ENCODE measurements at places on chromosomes 3 and 15. TPM values are rescaled to one million over a fixed set of nuclear protein-coding genes. Genes with fewer than 3 reads are reported as not detected.
A peak's percentile ranks its signal among the peaks of the same experiment; 100 is the strongest.

DNA sequence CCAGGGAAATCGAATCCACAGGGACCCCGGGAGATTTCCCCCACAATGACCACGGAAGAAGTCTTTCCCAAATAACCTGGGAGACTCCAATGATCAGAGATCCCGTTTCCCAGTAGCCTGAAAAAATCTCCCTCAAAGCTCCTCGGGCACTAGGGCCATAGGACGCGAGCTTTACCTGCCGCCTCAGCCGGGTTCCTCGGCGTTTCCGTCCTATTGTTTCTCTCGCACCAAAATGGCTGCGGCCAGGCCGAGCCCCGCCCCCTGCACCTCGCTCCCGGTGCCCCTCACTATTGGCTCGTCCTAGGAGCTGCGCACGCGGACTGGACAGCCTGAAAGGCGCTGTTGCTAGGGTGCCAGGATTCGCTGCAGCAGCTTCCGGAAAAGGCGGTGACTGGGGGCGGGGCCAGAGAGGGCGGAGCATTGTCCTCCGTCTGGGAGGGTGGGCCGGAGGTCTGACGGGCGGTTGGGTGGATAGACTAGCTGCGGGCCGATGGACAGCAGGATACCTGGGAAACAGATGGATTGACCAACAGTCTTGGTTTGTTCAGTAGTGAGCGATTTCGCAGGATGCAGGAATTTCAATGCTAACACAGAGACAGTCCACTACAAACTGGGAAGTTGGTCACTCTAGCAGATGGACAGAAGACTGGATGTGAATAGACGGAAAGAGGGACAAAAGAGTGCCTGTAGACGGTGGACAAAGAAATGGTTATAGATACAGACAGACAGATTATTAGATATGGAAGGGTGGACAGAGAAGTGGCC, at the start of gene IP6K2:
Gene IP6K2, minus strand, starts transcription at position 240 of the 765 bp plus-strand sequence. CDS start 21,930 bp downstream, outside the sequence.
- H3K4me1 ChIP-seq, result peaks cover 44% of the 10 kb centered on the region
- peaks cover 19% of the 10 kb centered on the region for H3K27me3 ChIP-seq
- H3K36me3 ChIP-seq, result peaks cover 32% of the 10 kb centered on the region
- DNase-seq, result peak; percentile 99

The GABRA5 gene
- not detected for total RNA-seq

DNA sequence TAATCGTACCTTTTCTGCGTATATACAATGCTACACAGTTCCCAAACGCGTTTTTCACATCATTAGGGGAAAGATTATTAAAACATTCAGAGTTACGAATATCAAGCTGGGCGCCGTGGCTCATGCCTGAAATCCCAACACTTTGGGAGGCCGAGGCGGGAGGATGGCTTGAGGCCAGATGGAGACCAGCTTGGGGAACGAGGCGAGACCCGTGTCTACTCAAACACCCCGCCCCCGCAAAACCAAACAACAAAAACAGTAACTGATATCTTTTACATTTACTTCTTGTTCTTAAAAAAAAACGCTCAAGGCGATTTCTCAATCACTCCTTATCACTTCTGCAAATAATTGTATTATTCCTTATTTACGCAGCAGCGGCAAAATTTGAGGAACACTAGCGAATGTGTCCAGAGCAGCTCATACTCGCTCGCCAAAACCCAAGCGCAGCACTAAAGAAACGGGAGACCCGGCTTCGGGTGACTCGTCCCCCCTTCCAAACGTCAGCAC, 1.2 kb downstream of the ZBTB11 start:
- peak overlapping the region; percentile 82 for H3K4me3 ChIP-seq
- DNase-seq, result no peak
- peaks cover 49% of the 10 kb centered on the region for H3K36me3 ChIP-seq
- no peaks in the 10 kb centered on the region for H3K27me3 ChIP-seq

- DNase-seq, result no peak
- H3K27me3 ChIP-seq, result no peaks in the 10 kb centered on the region
- H3K4me3 ChIP-seq, result no peak overlapping the region
- peaks cover 33% of the 10 kb centered on the region for H3K4me1 ChIP-seq
Measured at GRCh38 chr3:195179776-195180489, 91.0 kb downstream of the XXYLT1 start.

The PLSCR5 gene
- total RNA-seq, result not detected

- DNase-seq, result no peak
- no peaks in the 10 kb centered on the region for H3K27me3 ChIP-seq
- no peaks in the 10 kb centered on the region for H3K4me1 ChIP-seq
- H3K4me3 ChIP-seq, result no peak overlapping the region
Measured at GRCh38 chr3:40108643-40109042, 200.9 kb upstream of the EIF1B start.

- DNase-seq, result no peak
- H3K4me3 ChIP-seq, result no peak overlapping the region
- peaks cover 48% of the 10 kb centered on the region for H3K36me3 ChIP-seq
- H3K27ac ChIP-seq, result peak overlapping the region; percentile 47
- H3K4me1 ChIP-seq, result peaks cover 37% of the 10 kb centered on the region
- no peaks in the 10 kb centered on the region for H3K27me3 ChIP-seq
Measured at GRCh38 chr15:64426845-64427465, 33.4 kb upstream of the ZNF609 start.

The TMEM42 gene
- 9.7 TPM for total RNA-seq

The CCR8 gene
- 7.9 TPM for total RNA-seq

- no peaks in the 10 kb centered on the region for H3K4me1 ChIP-seq
- H3K27me3 ChIP-seq, result no peaks in the 10 kb centered on the region
- H3K27ac ChIP-seq, result no peak overlapping the region
- no peak for DNase-seq
Measured at GRCh38 chr3:165903885-165904630, 66.8 kb upstream of the BCHE start.

The PPP1R14D gene
- total RNA-seq, result not detected

The GABRG3 gene
- not detected for total RNA-seq

GRCh38 chr3:72976281-72976741, 20.3 kb upstream of the PPP4R2 start:
- peaks cover 13% of the 10 kb centered on the region for H3K27me3 ChIP-seq
- no peak for DNase-seq
- H3K27ac ChIP-seq, result no peak overlapping the region
- no peaks in the 10 kb centered on the region for H3K36me3 ChIP-seq

DNA sequence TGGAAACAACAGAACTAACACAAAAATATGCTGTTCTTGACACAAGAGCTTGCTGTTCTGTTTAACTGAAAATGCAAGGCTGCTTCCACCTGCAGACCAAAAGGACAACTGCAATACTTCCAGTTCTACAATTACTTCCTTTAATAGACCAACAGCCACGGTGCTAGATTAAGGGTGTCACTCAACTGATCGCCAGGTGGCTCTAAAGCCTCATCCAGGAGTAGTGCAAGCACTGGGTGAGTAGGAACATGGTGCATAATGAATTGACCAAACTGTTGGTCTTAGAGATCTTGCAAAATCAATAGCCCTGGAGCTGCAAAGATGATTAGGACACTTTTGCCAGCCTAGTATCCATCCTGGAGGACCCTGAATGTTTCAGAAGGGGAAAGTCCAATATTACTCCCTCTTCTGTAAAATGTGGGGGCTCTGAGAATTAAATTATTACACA, 3.6 kb upstream of the CLDN16 start:
- H3K4me3 ChIP-seq, result no peak overlapping the region
- H3K27ac ChIP-seq, result no peak overlapping the region
- no peaks in the 10 kb centered on the region for H3K36me3 ChIP-seq
- DNase-seq, result no peak
- H3K27me3 ChIP-seq, result no peaks in the 10 kb centered on the region

GRCh38 chr3:150414959-150415358, 6.9 kb downstream of the TSC22D2 start:
- H3K36me3 ChIP-seq, result peaks cover 38% of the 10 kb centered on the region
- DNase-seq, result no peak
- peaks cover 48% of the 10 kb centered on the region for H3K4me1 ChIP-seq
- H3K27ac ChIP-seq, result no peak overlapping the region

- no peak for DNase-seq
- H3K27ac ChIP-seq, result no peak overlapping the region
- no peak overlapping the region for H3K4me3 ChIP-seq
- no peaks in the 10 kb centered on the region for H3K36me3 ChIP-seq
- no peaks in the 10 kb centered on the region for H3K4me1 ChIP-seq
- H3K27me3 ChIP-seq, result no peaks in the 10 kb centered on the region
Measured at GRCh38 chr3:195081242-195081963, 189.6 kb downstream of the XXYLT1 start.

The TMEM266 gene
- not detected for total RNA-seq

The PLA2G4D gene
- total RNA-seq, result not detected

The SYNPR gene
- total RNA-seq, result not detected

DNA sequence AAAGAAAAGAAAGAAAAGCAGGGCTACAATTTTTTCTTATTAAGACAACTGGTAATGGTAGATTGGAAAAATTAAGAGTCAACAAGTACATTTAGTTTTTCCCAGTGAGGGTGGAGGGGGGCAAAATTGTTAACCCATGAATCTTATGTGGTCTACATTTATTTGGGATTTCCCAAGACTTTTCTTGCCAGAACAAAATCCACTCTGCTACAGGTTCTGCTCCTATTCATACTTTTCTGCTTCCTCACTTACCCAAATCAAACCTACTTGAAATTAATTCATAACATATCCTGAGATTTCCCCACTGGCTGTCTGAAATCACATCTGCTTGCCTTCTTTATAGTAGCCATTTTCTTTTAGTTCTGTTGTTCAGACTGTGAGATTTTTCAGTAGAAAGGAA, 41.1 kb downstream of the VGLL3 start:
- no peaks in the 10 kb centered on the region for H3K4me1 ChIP-seq
- no peaks in the 10 kb centered on the region for H3K27me3 ChIP-seq
- no peak for DNase-seq
- no peak overlapping the region for H3K4me3 ChIP-seq

- H3K27ac ChIP-seq, result no peak overlapping the region
- no peaks in the 10 kb centered on the region for H3K36me3 ChIP-seq
- no peak overlapping the region for H3K4me3 ChIP-seq
- DNase-seq, result no peak
Measured at GRCh38 chr15:69237718-69238117, 61.0 kb upstream of the PAQR5 start.

- no peaks in the 10 kb centered on the region for H3K36me3 ChIP-seq
- H3K27ac ChIP-seq, result no peak overlapping the region
- peak; percentile 66 for DNase-seq
- peaks cover 27% of the 10 kb centered on the region for H3K27me3 ChIP-seq
- H3K4me3 ChIP-seq, result no peak overlapping the region
Measured at GRCh38 chr15:75732809-75733451, 20.3 kb upstream of the CSPG4 start.

GRCh38 chr3:190502946-190503345, 10.9 kb upstream of the IL1RAP start:
- peaks cover 3% of the 10 kb centered on the region for H3K4me1 ChIP-seq
- peaks cover 32% of the 10 kb centered on the region for H3K27me3 ChIP-seq
- no peak overlapping the region for H3K4me3 ChIP-seq
- no peak overlapping the region for H3K27ac ChIP-seq
- DNase-seq, result no peak
- no peaks in the 10 kb centered on the region for H3K36me3 ChIP-seq

The MORC1 gene
- total RNA-seq, result not detected

The PLCH1 gene
- 0.08 TPM for total RNA-seq

The MME gene
- not detected for total RNA-seq

The DPP8 gene
- 42.7 TPM for total RNA-seq

DNA sequence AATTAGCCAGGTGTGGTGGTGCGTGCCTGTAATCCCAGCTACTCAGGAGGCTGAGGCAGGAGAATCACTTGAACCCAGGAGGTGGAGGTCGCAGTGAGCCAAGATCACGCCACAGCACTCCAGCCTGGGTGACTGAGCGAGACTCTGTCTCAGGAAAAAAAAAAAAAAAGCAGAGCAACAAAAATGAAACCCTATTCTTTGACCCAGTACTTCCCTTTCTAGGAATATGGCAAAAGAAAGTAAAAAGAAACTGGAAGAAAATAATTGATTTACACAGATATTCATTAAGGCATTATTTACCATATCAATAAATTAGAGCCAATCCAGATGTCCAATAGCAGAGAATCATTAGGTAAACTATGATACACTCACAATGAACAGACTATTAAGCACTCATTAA, 67.0 kb downstream of the GSK3B start:
- DNase-seq, result no peak
- H3K4me1 ChIP-seq, result peaks cover 11% of the 10 kb centered on the region
- peaks cover 20% of the 10 kb centered on the region for H3K36me3 ChIP-seq
- no peak overlapping the region for H3K4me3 ChIP-seq
- no peak overlapping the region for H3K27ac ChIP-seq

GRCh38 chr3:149813367-149814281, 609 bp downstream of the RNF13 start:
- DNase-seq, result peak; percentile 29
- H3K4me1 ChIP-seq, result peaks cover 50% of the 10 kb centered on the region
- peaks cover 5% of the 10 kb centered on the region for H3K27me3 ChIP-seq
- H3K4me3 ChIP-seq, result peak overlapping the region; percentile 97

GRCh38 chr15:41821831-41822230, 6.1 kb upstream of the JMJD7 start:
- no peaks in the 10 kb centered on the region for H3K27me3 ChIP-seq
- no peak for DNase-seq
- peaks cover 5% of the 10 kb centered on the region for H3K4me1 ChIP-seq
- H3K27ac ChIP-seq, result no peak overlapping the region

The GOLGA8J gene
- not detected for total RNA-seq
